Renal cortical epithelial cell (primary cell): ENCODE measurements at places on chromosomes 2 and 18. TPM values are rescaled to one million over a fixed set of nuclear protein-coding genes. Genes with fewer than 3 reads are reported as not detected.

The TRIM43 gene
- 0.05 TPM in 1 of 2 replicates, not detected in the other for total RNA-seq

The TNFRSF11A gene
- 1.4 and 3.3 TPM in 2 replicates for total RNA-seq

The DUSP2 gene
- total RNA-seq, result 0.17 and 0.40 TPM in 2 replicates

GRCh38 chr2:24315669-24316068 is 44.7 kb downstream of the ITSN2 start:
- DNase-seq, result peak; percentile 48

DNA sequence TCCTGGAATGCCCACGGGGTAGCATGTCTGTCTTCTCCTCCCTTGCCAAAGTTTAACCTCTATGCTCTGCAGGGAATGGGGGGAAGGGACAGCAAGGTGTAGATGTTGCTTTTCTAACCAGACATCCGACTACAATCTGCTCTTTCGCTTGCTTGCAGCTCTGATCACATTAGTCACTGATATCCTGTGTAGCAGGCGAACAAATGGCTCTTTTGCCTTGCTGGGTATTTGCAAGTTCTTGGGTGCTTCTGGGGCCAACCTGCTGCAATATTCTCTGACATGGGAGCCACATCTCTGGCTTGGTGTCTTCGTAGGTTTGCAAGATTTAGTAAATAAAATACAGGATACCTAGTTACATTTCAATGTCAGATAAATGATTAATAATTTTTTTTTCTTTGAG is 190.0 kb downstream of the ASB1 start:
- DNase-seq, result peak; percentile 27

GRCh38 chr18:34631093-34631966 is 78.8 kb upstream of the DTNA start:
- DNase-seq, result peak; percentile 44

DNA sequence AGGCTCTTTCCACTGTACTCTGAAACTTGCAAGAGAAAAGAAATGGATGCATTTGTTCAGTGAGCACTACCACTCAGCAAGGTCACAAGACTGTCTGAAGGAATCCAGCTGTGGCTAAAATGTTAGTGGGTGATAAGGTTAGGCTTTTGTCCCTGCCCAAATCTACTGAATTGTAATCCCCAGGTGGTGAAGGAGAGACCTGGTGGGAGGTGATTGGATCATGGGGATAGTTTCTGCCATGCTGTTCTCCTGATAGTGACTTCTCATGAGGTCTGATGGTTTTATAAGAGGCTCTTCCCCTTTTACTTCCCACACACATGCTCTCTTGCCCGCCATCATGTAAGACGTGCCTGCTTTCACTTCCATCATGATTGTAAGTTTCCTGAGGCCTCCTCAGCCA is 68.2 kb downstream of the ZNF385B start:
- no peak for DNase-seq
